ENCODE measurements at places on chromosomes 12 and 14.
A peak's percentile ranks its signal among the peaks of the same experiment; 100 is the strongest.

- DNase-seq = no peak
Measured at GRCh38 chr14:75634848-75635247, 25.8 kb downstream of the ERG28 start.

DNA sequence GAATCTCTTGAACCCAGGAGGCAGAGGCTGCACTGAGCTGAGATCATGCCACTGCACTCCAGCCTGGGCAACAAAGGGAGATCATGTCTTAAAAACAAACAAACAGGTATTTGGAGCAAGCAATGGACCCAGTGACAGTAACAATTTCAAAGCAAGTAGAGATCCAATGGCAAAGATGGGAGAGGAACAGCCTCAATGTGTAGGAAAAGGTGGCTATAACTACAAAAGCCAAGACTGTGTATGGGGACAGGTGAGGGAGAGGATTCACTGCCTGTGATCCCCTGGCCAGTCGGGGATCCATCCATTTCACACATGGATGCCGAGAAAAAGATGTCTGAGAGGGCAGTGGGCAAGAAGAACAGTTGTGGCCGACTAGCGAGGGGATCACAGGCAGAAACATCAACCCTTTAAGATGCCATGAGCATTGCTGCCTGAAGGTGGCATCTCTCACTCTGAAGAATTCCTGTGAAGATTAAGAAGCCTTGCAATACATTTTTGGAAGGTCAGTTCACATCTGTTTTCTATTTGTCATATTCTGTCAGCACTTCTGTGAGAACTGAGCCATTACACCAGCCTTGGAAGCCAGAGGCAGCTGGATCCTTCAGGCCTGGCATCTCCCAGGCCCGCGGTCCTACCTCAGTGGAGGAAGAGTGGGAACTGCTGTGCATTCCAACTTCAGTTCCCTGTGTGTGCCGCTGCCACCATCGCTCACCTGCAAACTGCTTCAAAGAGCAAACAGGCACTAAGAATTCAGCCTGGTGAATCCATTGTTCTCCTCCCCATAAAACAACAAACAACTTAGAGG, 54.5 kb upstream of the FRS2 start:
- peak; percentile 95 for DNase-seq

- DNase-seq = peak; percentile 92
Measured at GRCh38 chr14:100761481-100761880, 34.8 kb downstream of the DLK1 start.

DNA sequence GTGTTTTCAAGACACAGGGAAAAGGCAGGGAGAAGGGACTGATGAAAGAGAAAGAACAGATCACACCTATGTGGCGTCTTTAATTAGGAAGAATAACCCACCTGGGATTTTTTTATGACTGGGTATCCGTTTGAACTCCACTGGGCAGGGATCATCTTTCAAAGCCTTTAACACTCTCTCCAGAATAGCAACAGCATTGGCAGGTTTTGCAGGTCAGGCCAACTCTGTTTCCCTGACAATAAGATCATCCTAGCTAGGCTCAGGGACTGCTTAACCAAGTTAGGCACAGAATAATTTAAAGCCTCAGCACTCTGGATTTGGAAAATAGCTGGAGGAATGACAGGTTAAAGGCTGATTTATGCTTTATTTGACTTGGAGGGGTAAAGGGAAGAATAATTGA, 117.6 kb downstream of the SUDS3 start:
- DNase-seq = no peak

DNA sequence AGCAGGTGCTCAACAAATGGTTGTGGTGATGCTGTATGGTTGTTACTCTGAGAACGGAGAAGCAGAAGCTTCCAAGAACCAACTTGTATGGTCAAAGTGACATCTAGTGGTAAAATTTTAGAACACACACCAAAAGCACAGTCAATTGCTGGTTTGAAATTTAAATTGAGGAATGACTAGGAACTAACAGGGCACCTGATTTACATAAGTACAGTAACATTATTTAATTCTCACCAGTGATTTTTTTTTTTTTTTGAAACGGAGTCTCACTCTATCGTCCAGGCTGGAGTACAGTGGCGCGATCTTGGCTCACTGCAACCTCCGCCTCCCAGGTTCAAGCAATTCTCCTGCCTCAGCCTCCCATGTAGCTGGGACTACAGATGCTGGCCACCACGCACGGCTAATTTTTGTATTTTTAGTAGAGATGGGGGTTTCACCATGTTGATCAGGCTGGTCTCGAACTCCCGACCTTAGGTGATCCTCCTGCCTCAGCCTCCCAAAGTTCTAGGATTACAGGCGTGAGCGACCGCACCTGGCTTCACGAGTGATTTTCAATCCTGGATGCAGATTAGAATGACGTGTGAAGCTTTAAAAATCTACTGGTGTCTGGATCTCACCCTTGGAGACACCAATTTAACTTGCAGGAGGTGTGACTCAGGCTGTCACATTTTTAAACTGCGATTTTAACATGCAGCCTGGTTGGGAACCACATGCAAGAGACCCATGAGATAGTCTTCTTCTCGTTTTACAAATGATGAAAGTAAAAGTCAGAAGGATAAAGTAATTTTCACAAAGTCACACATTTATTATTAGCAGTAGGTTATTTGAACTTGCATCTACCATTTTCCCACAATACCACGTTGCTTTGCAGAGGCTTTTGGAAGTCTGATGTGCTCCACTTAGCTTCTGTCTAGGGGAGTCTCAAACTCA, 14.1 kb upstream of the NUMB start:
- DNase-seq = peak; percentile 86
